ENCODE measurements at places on chromosomes 2 and 18.

DNA sequence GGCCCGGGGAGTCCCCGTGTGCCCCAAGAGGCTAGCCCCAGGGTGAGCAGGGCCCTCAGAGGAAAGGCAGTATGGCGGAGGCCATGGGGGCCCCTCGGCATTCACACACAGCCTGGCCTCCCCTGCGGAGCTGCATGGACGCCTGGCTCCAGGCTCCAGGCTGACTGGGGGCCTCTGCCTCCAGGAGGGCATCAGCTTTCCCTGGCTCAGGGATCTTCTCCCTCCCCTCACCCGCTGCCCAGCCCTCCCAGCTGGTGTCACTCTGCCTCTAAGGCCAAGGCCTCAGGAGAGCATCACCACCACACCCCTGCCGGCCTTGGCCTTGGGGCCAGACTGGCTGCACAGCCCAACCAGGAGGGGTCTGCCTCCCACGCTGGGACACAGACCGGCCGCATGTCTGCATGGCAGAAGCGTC is 16.9 kb upstream of the FAHD2A start:
- no peak for DNase-seq

GRCh38 chr2:25497918-25498407 is 156.2 kb upstream of the DNMT3A start:
- DNase-seq = no peak

GRCh38 chr2:29517413-29517812 is 402.2 kb downstream of the CLIP4 start:
- no peak for DNase-seq

GRCh38 chr2:191177751-191178736 is 27.2 kb upstream of the STAT4 start:
- no peak for DNase-seq

DNA sequence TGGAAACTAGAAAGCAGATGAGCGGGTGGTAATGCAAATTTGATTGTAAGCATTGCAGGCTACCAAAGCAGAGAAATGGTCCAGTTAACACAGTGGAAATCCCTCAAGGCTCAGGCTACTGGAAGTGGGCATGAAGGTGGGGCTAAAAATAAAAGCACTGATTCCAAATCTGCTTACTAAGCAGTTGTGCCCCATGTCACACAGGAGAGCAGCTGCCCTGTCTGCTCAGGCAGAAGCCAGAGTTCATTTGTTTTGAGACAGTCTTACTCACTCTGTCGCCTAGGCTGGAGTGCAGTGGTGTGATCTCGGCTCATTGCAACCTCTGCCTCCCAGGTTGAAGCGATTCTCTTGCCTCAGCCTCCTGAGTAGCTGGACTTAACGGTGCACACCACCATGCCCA is 42.5 kb upstream of the TSPYL6 start:
- DNase-seq = no peak

- DNase-seq = no peak
Observed at GRCh38 chr2:218003981-218004419, 1.2 kb upstream of the TNS1 start.

DNA sequence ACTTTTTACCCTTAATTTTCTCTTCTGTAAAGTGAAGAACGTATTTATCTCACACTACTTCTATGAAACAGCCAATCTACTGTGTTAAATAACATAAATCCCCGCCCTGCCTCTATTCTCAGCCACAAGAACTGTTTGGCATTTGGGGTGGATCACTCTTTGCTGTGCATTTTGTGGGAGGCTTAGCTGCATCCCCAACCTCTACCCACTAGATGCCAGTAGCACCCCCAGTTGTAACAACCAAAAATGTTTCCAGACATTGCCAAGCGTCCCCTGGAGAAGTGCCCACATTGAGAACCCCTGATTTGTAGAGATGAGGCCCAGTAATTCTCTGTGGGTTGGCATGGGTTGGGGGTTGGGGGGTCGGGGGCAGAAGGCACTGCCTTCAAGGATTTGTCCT is 94.7 kb upstream of the BOD1L2 start:
- DNase-seq = no peak

DNA sequence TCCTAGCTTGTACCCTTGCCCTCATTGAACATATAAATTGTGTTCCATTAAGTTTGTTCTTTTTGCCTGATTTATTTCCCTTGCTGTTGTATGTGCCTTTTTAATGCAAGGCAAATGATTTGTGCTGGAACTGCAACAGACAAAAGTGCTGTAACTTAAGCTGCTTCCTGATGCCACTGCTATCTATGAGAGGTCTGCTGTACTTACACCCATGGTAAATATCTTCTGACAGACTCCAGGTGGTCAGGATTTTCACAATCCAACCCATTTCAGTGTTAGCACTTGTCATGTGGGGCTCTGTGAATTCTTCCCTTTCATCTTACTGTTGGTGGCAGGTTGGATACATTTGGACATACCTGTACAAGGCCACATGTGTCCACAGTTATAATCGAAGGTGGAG is 63.5 kb downstream of the ARHGAP15 start:
- DNase-seq = no peak

DNA sequence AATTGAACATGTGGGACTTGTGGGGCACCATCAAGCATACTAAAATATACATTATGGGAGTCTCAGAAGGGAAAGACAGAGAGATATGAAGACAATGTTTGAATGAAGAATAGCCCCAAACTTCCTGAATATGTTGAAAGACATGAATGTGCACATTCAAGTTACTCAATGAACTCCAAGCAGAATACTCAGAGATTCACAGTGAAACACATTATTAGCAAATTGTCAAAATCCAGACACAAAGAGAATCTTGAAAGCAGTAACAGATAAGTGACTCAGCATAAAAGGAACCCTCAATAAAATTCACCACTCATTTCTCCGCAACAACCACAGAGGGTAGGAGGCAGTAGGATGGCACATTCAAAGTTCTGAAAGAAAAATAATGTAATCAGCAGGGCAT is 8.8 kb downstream of the C2orf92 start:
- no peak for DNase-seq

GRCh38 chr18:62525608-62526007 is 2.8 kb downstream of the ZCCHC2 start:
- peak; percentile 24 for DNase-seq

DNA sequence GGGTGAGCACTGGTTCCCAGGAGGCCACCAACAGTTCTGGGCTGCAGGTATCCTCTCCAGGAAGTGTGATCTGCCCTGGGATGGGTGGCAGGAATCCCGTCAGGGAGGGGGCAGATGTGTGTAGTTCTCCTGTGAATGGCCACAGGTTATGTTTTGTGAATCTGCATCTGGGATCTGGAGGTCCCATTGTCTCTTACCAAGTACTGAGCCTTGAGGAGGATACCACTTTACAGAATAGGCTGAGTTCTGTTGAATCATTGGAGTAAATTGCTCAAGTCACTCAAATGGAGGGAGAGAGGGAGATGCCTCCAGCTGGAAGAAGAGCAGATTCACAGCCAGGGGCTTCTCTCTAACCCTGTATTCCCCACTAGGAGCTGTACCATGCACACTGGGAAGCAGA is 168.2 kb downstream of the ANKRD30B start:
- DNase-seq = no peak

DNA sequence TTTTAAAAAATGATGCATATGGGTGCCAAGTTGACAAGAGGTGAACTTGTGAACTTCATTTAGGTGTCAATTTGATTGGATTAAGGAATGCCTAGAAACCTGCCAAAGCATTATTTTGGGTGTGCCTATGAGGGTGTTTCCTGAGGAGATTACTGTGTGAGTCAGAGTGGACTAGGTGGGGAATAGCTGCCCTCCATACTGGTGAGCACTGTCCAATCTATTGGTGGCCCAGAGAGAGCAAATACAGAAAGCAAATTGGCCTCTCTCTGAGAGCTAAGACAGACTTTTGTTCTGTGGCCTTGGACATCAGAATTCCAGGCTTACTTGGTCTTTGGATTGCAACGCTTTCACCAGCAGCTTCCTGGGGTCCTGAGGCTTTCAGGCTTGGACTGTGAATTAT is 388.0 kb downstream of the SUCLG1 start:
- no peak for DNase-seq

DNA sequence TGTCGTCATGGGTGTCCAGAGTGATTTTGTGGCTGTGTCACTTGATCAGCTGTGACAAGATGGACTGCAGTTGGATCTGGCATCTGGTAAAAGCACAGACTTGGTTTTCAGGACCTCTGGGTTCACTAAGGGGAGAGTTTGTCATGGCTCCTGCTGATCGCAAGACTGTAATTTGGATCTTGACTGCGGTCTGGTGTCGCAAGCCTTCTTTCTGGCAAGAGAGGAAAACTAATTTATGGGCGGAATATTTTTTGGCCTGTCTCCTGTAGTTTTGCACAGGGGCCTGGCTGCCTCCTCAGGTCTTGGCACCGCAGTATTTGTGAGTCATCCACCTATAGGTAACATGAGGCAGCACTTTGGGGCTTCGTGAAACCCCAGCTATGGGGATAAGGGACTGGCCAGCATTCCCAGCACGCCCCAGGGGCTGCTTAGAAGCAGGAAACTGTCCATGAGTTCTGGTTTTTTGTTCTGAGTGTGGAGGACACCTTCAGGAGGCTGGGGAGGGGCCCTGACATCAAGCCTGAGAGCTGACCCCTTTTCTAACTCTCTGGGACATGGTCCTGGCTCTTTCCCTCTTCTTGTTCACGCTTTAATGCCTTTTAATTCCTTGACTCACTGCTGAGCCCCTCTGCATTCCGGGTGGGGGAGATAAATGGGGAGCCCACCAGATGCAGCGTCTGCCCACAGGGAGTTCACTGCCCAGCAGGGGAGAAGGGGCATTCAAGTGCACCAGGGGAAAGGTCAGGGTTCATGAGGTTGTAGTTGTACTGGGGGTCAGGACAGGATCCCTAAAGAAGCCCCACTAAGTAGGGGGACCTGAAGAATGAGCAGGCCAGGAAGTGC is 12.2 kb downstream of the SH3BP4 start:
- DNase-seq = no peak

DNA sequence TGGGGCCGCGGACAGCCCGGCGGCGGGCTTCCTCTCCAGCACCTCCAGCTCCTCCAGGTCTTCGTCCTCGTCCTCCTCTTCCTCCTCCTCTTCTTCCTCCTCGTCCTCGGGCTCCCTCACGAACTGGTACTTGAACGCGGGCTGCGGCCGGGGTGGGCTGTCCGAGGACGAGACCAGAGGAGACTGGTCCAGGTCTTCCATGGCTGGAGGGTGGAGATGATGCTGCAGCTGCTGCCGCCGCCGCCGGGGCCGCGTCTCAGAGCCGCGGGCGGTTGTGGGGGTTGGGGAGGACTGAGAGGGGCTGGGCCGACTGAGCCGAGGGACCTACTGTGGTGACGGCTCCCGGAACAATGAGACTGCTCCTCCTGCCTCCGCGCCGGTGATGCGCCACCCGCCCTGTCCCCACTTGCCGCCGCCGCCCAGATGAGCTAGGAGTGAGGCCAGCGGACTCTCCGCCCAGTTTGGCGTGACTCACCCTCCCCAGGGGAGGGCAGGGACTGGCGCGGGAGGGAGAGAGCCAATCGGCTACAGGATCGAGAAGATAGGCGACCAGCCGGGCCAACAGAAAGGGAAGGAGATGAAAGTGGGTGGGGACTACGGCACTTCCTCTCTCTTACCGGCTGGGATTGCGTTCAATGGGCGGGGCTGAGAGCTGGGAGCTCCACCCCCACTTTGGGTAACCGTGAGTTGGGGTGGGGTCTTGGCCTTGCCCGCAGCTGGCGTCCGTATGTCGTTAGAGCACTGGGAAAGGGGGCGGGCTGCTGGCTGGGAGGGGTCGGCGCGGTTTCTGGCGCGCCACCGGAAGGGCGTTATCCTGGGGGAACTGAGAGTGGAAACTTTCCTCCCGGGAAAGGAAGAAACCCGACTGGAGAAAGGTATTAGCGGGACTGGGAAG is at the start of gene RTN4:
TSS of gene RTN4 (minus strand) at position 352 of the 895 bp plus-strand sequence. CDS start at position 201, 151 bp downstream.
- DNase-seq = peak; percentile 98

DNA sequence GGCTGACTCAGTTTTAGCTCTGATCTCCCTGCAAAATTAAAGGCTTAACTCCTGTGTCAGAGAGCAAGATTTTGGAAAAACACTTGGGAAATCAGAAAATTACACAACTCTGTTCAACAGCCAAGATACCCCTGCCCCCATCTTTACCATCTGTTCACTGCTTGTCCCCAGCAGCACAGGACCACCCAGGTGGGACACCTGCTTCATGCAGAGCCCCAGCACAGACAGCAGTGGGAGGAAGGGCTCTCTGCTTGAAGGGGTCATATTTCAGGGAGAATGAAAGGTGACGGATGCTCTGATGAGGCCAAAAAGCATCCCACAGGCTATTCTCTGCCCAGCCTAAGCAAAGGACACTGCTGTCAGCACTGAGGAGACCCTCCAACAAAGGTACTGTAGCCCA is 584.6 kb upstream of the KLHL29 start:
- no peak for DNase-seq

DNA sequence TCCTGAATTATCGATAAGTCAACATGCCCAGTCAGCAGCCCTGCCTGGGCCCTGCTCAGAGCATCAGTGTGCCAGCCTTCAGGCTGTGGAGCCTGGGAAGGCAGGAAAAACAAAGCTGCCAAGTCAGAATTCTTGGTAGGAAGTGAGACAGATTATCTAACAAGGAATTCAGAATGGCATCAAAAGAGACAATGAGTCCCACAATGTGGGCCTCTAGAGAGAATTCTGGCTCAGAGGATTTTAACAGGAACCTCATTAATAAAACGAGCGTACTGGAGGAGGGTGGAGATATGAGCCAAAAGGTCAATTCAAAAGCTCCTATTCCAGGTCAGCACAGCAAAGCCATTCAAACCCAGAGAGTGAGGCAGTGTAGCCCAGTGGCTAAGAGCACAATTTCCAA is 327.6 kb upstream of the MMADHC start:
- no peak for DNase-seq
